Activated CD4-positive, alpha-beta T cell treated with anti-CD3 and anti-CD28 coated beads, Interleukin-2, amount 50 U/mL, for 48 hours (primary cell): ENCODE measurements at places on chromosomes 13 and 19.

DNA sequence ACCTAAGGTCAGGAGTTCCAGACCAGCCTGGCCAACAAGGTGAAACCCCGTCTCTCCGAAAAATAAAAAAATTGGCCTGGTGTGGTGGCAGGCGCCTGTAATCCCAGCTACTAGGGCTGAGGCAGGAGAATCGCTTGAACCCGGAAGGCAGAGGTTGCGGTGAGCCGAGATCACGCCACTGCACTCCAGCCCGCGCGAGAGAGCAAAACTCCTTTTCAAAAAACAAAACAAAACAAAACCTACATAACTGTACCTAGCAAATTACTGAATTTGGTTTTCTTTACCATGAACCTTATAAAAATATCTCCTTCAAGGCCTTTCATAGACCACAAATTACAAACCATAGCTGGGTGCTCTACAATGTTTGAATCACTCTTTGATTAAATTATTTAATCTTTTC lies 760 bp downstream of the ZNF91 start:
- DNase-seq = peak; percentile 55

DNA sequence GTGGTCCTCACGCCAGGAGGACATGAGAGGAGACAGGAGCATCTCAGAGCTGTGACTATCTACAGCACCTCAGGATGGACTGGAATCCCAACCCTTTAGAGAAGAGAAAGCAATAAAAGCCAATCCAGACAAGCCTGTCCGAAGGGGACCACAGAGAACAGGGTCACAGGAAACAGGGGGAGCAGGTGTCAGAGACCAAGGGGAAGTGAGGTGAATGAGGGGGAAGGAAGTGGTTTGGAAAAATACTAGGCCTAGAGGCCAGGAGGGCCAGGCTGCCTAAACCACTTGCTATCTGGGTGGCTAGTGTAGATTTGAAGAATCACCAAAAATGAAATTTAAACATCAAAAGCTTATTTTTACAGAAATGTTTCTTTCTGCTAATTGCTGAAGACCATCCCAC lies 16.2 kb downstream of the TMTC4 start:
- DNase-seq = no peak

GRCh38 chr19:44947041-44947581 lies 1.3 kb downstream of the APOC2 start:
- no peak for DNase-seq

DNA sequence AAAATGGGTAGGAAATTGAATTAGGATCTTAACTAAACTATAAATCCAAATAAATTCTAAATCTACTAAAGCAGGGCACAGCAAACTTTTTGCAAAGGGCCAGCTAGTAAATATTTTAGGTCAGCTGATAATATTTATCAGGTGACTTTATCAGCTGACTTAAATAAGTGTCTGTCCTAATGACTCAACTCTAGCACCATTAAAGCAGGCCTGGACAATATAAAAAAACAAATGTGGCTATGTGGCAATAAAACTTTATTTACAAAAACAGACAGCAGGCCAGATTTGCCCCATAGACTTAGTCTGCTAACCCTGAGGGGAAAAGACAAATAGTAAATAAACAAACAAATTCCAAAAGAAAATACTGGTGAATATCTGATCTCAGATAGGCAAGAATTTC lies 27.7 kb upstream of the DOCK9 start:
- no peak for DNase-seq

DNA sequence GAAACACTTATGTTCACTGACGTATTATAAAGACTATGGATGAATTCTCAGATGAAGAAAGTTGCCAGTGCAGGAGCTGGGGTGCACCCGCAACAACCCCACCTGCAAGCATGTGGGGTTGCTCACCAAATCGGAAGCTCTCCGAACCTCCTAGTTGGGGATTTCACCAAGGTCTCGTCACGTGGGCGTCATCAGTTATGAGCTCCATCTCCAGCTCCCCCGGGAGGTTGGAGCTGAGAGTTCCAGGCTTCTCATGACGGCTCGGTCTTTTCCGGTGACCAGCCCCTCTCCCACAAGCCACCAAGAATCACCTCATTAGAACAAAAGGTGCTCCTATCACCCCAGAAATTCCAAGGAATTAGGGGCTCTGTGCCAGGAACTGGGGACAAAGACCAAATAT lies 46.1 kb upstream of the TUBGCP3 start:
- no peak for DNase-seq

DNA sequence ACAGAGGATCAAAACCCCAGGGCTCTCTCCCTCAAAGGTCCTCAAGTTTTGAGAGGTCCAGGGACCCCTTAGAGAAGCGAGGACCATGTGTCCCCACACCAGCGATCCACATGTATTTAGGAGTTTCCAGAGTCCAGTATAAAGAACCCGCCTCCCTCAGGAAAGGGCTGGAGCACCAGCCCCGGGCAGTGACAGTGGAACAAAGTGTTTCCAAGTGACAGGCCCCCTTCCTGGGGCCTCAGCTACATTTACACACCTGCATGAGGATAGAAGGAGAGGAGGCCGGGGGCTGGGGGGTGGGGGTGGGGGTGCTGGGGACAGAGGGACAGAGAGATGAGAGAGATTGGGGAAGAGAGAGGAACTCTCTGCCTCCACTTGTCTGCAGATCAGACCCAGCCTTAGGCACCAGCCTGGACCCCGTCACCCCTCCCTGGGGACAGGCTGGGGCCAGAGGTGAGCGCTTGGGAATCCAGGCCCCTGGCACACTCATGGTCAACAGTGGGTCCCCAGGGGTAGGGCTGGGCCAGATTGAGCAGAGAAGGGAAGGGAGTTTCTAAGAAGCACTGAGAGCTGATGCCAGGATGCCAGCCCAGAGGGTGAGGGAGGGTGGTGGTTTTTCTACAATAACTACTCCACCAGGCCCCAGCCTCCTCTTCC lies 802 bp downstream of the BCAM start:
- no peak for DNase-seq

GRCh38 chr13:43088093-43088511 lies 64.7 kb downstream of the DNAJC15 start:
- DNase-seq = no peak
